ENCODE measurements at places on chromosomes 16 and 17.

DNA sequence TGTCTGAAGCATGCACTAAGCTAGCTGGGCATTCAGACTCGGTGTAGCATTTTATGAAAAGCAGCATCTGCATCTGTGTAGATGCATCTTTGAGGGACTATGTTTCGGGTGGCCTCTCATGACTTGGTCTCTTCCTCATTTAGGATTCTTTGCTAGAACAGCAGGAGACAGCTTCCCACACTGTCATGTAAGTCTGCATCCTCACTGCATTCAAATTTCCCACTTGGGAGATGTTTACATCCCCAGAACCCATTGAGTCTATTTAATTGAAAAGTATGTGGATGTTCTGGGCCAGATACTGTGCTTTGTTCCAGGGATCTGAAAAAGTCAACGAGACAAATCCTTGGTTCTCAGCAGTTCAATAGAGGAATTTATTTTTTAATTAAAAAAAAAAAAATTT lies 198.6 kb upstream of the EEF2KMT start:
- no peak for DNase-seq

GRCh38 chr17:77385750-77386501 lies 245.2 kb downstream of the SEC14L1 start:
- DNase-seq: peak; percentile 34

DNA sequence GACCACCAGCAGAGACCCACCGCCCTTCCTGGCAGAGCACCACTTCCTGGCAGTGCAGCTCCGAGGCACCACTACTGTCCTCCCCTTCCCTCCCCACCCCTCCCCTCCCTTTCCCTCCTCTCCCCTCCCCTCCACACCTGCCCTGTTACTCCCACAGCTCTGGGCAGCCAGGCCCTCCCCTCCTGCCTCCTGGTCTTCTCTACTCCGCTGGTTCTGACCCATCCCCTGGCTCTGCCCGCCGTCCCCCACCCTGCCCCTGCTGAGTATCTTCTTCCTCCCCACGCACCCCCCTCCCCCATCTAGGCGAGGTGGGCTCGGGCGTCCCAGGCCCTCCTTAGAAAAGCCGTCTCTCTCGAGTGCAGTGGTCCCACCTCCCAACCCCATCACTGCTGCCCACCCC lies 77.7 kb downstream of the AMFR start:
- DNase-seq: no peak

DNA sequence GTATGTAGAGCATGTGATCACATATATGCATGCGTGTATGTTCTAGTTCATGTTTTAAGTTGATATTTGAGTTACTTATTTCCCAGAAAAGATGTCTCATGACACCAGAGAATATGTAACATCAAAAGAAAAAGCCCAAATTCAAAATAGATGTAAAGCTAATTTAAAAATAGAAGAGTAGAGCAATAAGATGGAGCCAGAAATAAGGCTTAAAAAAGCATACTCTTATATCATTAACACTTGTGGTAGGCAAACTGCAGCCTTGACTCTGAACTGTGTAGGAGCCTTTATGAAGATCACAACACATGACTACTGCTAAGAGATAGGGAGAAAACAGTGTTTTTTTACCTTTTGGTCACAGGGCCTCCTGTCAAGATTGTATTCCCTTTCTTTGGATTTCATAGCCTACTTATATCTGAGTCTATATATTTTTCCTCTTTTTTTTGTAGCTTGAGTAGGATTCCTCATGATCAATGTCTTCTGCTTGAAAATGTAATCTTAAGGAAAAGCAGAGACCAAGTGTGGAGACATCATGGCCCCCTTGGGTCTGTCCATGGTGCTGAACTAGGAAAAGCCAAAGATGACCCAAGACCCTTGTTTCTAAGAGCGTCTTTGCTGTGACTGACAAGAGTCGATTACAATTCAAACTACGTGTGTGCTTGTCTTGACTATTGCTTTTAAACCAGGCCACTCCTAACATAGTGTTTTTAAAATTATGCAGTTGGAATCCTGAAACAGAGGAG lies 390.4 kb downstream of the SHISA9 start:
- no peak for DNase-seq

DNA sequence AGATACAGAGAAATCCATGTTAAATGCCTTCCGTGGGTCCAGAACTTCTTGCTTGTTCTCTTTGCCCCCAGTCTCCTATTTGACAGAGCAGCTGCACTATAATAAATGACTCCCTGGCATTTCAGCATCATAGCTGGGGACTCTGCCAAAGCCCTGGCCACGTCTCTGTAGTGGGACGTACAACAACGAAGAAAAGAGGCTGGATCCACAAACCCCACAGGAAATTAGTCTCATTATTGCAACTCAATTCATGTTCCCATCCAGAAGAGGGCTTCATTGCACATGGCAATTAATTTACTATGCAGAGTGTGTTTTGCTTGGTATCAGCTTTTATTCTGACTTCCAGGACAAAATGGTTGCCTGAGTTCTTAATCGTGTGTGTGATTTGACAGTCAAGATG lies 121.3 kb downstream of the CDH13 start:
- no peak for DNase-seq

DNA sequence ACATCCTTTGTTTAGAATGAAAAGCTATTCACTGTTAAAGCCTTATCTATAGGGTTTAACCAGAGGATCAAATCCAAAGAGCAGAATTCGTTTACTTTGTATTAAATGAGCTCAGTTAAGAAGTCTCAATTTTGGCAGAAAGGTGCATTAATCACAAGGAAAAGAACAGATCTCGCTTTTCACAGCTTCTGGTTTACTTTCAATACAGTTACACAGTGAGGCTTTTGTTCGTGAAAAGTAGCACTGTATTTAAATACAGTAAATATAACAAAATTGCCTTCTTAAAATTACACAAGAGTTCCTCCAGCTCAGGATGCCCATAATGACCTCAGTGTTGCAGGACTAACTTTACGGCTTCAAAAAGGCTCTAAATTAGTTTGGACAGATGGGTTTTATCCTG lies 669.1 kb upstream of the SALL1 start:
- DNase-seq: no peak

DNA sequence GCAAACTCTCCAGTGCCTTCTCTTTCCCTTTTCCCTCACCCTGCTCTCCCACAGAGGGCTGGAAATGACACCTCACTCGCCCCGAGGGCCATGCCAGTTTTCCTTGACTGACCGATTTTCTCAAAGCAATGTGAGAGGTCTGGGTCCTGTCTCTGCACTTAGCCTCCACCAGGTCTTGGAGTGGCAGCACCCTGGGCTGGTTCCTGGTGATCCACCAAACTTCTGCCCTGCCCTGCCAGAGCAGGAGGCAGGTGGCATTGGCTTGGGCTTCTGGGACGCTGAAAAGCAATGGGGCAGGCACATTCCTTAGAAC lies 97.5 kb downstream of the RAB11FIP4 start:
- no peak for DNase-seq

DNA sequence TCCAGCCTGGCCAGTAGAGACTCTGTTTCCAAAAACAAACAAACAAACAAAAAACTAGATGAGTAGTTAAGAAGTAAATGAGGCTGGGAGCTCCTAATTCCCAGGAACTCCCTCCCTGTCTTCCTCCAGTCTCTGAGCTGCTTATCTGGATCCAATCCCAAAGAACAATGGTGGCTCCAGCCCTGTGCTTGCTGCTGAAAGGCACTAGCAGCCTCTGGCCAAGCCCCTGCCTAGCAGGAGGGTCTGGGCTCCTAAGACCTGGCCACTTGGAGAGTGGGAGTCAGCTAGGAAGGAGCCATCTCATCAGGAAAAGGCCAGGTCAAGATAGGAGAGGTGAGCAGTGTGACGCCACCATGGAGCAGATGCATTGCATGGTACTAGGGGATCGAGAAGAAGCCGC lies 14.3 kb upstream of the SLC35B1 start:
- no peak for DNase-seq

GRCh38 chr17:38685491-38685890 lies 10.7 kb upstream of the EPOP start:
- DNase-seq: no peak

DNA sequence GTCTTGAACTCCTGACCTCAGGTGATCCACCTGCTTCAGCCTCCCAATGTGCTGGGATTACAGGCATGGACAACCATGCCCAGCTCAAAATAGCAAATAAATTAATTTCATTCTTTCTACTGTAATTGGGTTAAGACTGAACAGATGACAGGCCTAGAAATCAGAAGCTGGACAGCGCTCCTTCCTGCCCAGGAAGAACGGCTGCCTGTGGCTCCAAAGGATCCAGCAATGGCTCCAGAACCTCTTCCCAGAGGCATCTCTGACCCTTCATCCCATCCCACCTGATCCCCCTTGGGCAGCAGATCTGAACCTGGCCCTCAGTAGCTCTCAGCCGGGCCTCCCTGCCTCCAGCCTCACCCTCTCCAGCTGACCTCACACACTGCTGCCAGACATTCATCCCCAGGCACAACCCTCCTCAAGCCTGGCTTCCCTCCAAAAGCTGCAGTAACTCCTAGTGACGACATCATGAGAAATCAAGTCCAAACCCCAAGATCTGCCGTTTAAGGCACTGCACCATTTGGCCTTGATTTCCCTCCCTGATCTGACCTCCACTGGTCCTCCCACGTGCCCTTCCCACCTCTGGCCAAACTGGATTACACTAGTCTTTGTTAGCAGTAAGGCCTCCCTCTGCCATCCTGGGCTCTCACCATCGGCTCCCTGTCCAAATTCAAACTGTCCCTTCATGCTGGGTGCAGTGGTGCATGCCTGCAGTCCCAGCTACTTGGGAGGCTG lies 3.1 kb upstream of the MIF4GD start:
- peak; percentile 87 for DNase-seq

DNA sequence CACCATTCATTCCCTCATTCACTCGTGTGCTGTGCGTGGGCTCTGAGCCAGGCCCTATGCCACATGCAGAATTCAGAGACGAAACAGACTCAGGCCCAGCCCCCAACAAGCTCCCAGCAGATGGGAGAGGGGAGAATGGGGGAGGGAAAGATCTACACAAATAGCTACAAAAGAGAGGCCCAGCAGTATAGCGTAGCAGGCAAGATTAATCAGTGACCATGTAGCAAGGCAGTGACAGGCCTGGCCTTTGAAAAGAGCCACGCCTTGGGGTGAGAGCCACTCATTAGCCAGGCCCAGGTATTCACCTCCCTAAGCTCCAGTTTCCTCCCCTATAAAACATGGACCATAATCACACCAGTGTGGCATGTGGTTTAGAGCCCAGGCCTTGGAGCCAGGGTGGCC lies 16.4 kb upstream of the KRT19 start:
- no peak for DNase-seq

DNA sequence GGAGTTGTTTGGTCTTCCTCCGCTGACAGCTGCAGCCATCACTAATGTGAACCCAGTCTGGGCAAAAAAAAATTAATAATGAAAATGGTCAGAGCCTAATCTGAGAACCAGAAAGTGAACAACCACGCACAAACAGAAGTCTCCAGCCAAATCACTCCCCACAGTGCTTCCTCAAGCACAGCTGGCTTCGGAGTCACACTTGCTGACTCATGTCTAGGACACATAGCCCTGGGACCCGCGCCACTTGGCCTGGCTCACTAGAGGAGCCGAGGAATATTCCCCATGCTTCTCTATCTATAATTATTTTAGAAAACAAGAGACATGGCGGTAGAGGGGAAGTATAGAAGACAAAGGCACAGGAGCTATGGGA lies 109.1 kb downstream of the ZFHX3 start:
- DNase-seq: no peak

Measured in erythroblast (primary cell).